ENCODE measurements at places on chromosomes 2 and 18. TPM values are rescaled to one million over a fixed set of nuclear protein-coding genes. Genes with fewer than 3 reads are reported as not detected.

- peak; percentile 73 for DNase-seq
These were observed 32.7 kb upstream of the MAP4K3 start for GRCh38 chr2:39469807-39470206.

DNA sequence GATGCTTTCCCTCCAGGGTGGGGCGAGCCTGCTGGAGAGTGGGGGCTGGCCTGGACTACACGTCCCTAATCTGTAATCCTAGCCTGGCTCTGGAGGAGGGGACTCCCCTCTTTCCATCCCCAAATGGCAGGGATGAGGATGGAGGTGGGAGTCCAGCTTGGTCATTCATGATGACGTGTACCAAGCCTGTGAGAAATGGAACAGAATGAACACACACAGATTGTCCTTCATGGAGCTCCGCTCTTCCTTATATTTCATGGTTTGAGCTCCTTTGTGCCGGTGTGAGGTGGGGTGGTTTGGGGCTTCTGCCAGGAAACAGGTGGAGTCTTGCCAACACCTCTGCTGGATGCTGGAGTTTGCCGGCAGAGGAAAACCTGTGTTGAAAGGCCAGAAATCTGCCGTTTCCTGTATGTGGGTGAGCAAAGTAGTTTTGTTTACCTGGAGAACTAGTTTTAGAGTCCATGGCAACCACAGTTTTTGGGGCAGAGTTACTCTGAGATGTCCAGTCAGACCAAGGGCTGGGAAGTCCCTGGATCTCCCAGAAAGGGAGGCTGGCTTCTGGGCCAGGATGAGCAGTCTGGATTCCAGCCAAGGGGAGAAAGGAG, 417.6 kb upstream of the MEX3C start:
- DNase-seq = no peak

DNA sequence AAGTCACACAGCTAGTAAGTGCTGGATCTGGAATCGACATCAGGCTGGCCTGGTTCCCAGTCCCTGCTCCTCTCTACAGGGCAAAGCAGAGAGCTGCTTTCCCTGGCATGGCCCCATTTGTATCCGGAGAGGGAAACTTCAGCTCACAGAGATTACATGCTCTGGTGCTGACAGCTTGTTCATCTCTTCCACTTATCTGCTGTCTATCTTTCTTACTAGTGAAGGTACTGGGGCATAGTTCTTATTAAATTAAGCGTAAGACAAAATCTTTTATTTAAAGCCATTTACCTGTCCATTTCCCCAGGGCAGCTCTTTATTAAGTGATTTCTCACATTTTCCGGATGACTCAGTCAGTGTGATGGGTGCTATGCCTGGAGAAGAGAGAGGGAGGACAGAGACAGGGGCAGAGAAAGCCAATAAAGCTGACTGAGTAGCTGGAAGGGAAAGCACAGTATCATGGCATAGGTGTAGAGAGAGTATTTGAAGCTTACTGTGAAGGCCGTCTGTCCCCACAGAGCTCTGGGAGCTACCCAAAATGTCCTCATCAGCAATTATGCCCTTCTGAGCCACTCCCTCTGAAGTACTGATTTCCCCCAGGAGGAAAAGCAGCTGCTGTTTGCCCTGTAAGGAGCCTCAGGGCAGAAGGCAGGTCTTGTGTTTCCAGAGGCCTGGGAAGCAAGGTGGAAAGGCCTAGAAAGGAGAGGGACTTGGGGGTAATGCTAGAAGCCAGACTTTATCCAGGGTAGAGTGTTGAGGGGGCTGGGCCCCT, 44.1 kb upstream of the EPAS1 start:
- DNase-seq = peak; percentile 74

GRCh38 chr18:59760212-59760611, 63.0 kb upstream of the CCBE1 start:
- no peak for DNase-seq

DNA sequence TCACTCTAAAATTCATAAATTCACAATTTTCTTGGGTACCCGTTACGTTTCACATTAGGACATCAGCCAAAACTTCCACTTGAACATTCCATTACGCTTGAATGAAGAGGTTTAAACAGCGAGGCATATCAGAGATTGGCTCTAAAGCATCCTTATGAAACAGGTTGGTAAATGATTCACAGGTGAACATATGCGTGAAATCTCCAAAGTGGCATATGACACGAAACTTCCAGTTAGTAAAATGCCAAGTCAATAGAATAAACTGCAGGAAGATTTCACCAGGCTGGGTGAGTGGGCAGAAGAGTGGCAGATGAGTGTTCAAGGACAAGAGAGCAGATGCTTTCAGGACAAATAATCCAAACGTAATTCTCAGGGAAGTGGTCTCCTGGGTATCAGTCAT, 33.9 kb upstream of the GLS start:
- peak; percentile 14 for DNase-seq

DNA sequence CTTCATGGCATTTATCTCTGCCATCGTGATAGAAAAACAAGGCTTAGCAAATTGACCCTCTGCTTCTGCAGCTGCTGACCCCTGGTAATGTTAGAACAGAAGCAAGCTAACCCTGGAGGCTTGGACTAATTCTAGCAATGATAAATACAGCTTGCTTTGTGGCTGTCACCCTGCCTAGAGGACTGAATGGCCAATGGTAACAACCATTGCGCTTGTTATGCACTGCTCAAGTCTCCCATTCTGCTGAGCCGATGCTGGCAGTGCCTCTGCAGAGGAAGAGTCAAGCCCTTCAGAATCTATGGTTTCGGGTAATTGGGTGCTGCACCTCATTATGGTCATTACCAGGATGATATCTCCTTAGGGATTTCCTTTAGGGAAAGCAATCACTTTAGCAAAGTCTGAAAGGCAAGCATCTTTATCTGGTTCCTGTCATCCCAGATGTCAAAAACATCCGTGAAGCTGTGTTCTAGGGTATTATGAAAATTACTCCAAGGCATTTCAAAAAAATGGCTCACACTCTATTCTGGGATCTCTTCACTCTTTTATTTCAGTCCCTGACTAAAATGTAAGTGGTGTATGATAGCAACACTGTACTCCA, 186.8 kb upstream of the DLGAP1 start:
- DNase-seq = no peak

- DNase-seq = no peak
These were observed 366.9 kb downstream of the EPHA4 start for GRCh38 chr2:221205103-221205673.

AQP4 gene
- total RNA-seq = not detected

DNA sequence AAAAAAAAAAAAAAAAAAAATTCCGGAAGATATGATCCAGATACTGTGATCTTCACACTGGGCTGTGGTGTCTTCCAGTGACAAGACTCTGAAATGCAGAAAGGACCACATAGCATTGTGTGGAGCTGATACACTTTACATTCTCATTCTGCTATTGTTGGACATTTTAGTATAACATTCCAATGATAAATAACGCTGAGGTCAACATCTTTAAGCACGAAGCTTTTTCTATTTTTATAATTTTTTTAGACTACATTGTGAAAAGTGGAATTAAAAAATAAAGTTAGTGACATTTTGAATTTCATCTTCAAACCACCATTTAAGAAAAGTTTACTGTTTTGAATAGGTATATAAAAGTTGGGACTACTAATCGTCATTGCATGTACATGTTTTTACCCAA, 62.7 kb downstream of the CDCA7 start:
- no peak for DNase-seq

SPDYA gene
- 0.92 TPM for total RNA-seq

ATP6V1B1 gene
- total RNA-seq = 0.77 TPM
